Activated CD4-positive, alpha-beta T cell treated with anti-CD3 and anti-CD28 coated beads for 36 hours (primary cell): ENCODE measurements at places on chromosomes 2 and 18.

DNA sequence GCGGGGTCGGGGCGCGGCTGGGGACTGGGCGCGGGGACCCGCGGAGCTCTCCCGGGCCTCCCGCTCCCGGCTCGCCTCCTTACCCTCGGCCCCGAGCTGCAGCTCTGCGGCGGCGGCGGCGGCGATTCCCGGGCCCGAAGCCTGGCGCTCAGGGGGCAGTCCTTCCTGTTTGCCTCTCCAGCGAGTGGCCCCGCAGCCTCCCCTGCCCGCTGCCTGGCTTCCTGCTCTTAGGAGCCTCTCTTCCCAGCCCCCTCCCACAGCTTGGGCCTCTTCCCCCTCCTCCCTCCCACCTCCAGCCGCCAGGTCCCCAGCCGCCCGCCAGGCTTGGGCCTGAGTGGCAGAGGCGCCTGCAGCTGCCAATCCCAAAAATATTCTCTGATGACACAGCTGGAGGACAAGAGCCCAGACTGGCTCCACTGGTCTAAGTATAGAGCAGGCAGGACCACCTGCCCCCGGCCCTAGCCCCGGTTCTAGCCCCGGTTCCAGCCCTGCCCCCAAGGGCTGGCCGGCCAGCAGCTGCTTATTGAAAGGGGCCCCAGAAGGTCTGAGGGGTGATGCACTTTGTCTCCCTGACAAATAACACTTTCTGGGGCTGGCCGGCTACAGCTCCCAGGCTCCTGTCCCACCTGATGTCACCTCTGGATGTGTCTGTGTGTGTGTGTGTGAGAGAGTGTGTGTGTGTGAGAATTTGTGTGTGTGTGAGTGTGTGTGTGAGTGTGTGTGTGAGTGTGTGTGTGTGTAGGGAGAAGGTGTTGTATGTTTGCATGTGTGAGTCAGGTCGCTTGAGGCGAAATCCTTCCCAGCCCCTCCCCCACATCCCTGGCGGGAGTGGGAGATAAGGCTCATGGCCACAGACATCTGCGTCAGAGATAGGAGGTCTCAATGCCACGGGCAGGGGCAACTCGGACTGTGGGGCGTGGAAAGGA, at the start of gene OBSL1:
TSS of gene OBSL1 (minus strand) at position 229 of the 926 bp plus-strand sequence. CDS start 307 bp downstream, outside the sequence.
- DNase-seq: peak; percentile 21

DNA sequence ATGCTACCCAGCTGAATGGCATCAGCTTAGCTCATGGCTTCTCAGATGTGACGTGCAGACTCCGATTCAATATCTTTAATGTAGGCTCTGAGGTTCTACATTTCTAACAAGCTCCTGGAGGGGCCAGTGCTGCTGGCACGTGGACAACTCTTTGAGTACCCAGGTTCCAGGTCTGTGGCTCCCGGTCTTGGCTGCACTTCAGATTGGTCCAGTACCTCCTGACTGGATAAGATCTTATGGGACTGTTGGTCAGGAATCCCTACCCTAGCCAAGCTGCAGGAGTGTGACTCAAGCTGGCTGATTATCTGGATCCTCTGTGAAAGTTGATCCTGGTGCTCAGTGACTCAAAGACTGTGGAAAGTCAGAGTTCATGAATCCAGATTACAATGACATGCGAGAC, 222.1 kb downstream of the ANKRD30B start:
- no peak for DNase-seq

DNA sequence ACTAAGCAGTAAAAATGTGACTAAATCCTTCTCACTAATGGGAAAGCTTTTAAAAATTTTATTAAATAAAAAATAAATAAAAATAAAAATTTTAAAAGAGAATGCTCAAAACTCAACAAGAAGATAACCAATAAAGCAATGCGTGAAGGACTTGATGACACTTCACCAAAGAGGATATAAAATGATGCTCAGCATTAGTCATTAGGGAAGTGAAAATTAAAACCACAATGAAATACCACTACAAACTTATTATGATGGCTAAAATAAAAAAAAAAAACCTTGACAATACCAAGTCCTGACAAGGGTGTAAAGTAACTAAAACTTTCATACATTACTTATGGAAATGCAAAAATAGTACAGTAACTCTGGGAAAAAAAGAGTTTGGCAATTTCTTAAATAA, 3.3 kb upstream of the WDR75 start:
- no peak for DNase-seq

DNA sequence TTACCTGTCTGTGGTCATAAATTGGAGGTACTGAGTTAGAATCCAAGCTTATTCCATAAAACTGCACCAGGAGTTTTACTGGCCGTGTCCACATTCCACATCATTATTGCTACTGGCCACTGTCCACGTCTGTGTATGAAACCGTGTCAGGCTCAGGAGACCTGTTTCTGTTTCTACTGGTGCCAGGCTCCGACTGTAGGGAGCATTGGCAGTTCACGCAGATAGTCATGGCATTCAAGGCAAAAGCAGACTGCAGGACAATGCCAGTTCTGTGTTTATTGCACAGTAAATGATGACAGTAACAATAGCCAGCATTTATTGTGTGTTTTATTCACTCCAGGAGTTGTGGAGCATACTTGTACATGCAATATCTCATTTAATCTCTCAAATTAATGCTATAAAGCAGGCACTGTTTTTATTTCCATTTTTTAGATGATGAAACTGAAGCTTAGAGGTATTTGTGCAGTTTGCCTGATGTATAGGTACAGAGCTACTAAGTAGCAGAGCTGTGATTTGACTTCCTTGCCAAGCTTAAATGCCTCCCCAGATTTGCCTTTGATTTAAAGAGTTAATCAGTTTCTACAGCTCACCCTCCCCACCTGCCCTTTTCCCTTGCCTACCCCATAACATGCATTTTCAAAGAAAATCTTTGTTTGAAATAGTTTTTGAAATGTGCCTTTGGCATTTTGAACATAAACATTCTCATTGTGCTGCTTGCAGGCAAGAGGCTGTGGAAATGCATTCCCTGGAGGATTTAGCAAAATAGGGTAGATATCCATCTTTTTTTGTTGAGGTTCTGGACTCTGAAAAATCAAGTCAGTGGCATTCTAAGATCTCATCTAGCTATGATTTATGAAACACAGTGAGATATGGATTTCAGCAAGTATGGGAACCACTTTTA, 55.5 kb downstream of the MAP4K4 start:
- DNase-seq: no peak

- DNase-seq: no peak
Measured at GRCh38 chr2:224869601-224870233, 153.6 kb upstream of the CCDC195 start.

GRCh38 chr18:6807515-6808257, 78.2 kb downstream of the ARHGAP28 start:
- no peak for DNase-seq

DNA sequence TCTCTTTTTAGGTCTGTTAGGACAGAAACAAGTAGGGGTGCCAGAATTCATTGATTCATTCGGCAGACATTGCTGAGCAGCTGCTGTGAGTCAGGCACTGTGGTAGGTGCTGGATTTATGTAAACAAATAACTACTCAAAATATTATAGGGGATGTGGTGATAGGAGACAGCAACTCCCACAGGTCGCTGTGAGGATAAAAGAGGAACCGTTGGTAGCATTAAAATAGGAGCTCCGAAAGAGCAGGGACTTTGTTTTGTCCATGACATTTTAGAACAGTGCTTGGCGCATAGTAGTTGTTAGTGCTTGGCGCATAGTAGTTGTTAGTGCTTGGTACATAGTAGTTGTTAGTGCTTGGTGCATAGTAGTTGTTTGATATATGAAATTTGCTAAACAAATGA, 29.2 kb downstream of the ATP6V1C2 start:
- no peak for DNase-seq

GRCh38 chr18:4986066-4986465, 211.0 kb downstream of the AKAIN1 start:
- no peak for DNase-seq

DNA sequence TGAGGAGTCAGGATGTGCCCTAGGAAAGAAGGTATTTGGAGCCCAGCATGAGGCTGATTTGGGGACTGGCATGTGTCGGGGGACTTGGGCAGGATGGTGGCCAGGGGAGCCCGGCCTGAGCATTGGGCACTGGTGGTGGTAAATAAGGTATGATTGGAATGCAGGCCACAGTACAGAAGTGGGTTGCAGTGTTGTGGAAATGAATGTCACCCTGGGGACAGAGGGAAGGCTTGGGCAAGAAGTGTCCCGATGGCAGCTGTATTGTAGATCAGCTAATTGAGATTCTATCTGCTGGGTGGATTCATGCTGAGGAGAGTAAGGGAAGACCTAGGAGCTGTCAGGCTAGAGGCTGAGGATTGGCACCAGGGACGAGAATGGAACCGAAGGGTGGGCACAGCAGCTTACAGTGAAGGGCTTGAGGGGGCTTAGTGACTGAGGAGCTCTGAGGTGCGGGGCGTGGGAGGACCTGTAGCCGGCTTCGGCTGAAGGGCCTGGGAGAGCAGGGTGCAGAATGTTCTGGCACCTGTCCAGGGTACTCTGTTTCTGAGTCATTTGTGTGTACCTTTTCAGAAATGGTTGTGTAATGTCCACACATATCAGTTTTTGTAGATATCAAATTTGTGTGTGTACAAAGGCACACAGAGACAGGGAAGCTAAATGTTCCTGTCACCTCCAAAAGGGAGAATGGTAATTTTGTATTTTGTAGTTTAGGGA, 170.2 kb downstream of the PRKCE start:
- DNase-seq: no peak

GRCh38 chr2:46167924-46168323, 129.3 kb upstream of the EPAS1 start:
- no peak for DNase-seq

GRCh38 chr2:233189025-233189424, 62.4 kb upstream of the ATG16L1 start:
- DNase-seq: no peak

GRCh38 chr2:106332054-106332453, 136.2 kb downstream of the RGPD3 start:
- DNase-seq: no peak
